Amniotic epithelial cell (primary cell): ENCODE measurements at places on chromosomes 4 and X.

DNA sequence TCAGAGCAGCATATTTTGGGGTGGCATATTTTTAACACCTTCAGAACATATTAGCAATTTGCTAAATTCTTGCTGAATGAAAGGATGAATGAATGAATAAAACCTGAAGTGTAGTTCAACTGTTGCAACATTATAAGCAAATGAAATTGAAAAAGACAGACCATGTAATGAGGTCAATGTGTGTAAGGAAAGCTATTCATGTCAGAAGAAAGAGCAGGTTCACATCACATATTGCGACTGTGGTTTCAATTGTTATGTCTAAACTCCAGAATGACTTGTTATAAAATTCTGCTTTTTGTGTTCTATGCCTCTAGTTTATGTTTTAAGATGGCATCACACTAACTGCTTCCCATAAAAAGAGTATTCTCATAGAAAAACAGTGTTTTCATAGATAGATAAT, 32.9 kb upstream of the DSPP start:
- DNase-seq: peak; percentile 7

- DNase-seq: no peak
These were observed 212.5 kb downstream of the SPATA18 start for GRCh38 chr4:52263607-52264006.

- peak; percentile 33 for DNase-seq
These were observed 111.1 kb downstream of the RTL3 start for GRCh38 chrX:78548012-78548411.

GRCh38 chrX:119693996-119694451, 1.1 kb upstream of the SEPTIN6 start:
- DNase-seq: no peak

DNA sequence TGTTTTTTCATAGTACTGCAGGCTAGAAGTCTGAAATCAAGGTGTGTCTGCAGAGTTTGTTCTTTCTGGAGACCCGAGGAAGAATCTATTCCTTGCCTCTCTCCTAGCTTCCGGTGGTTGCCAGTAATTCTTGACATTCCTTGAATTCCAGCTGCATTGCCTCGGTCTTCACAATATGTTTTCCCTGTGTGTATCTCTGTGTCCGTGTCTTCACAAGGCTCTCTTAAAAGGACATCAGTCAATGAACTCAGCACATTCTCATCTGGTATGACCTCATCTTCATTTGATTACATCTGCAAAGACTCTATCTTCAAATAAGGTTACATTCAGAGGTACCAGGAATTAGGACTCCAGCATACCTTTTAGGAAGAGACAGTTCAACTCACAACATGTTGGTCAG, 163.4 kb downstream of the BANK1 start:
- peak; percentile 79 for DNase-seq

GRCh38 chrX:122154019-122154418, 1030.1 kb upstream of the GRIA3 start:
- DNase-seq: no peak

GRCh38 chrX:110003167-110004156, 548 bp downstream of the TMEM164 start:
- DNase-seq: no peak

DNA sequence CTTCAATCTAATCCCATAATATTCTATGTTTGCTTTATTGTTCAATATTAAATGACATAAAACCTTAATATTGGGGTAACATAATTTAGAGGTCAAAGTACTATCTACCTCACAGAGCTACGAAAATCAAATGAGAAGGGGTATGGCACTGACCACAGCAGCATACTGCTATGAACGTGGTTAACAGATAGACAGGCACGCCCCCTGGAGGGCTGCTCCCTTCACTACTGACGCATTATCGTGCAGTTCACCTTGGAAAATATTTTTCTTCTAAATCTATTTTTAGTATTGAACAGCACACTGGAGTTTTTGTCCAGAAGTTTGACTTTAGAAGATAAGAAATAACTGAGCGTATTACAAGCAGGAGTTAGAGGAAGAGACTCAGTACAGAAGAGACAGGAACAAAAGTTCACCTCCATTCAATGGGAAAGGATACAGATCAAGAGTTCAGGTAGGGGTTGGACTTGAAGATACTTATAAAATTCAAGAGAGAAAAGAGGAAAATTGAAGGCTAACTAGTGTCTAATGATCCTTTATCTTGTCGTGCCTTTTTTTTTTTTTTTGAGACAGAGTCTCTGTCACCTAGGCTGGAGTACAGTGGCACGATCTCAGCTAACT, 22.7 kb downstream of the MAP9 start:
- peak; percentile 51 for DNase-seq

- DNase-seq: no peak
These were observed 407.9 kb upstream of the AADAT start for GRCh38 chr4:170497689-170498088.

DNA sequence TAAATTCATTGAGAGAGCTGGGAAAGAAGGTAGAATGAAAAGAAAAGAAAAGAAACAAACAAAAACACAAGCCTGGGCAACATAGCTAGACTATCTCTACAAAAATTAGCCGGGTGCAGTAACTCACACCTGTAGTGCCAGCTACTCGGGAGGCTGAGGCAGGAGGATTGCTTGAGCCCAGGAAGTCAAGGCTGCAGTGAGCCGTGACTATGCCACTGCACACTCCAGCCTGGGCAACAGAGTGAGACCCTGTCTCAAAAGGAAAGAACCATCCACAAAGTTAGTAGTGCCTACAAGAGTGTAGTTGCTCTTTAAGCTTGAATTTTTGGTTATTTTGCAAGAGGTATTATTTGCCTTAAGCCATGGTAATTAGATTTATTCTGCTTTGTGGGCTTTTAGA, 157.7 kb downstream of the CBR4 start:
- DNase-seq: no peak

GRCh38 chrX:8743126-8743732, 11.3 kb upstream of the ANOS1 start:
- peak; percentile 19 for DNase-seq

DNA sequence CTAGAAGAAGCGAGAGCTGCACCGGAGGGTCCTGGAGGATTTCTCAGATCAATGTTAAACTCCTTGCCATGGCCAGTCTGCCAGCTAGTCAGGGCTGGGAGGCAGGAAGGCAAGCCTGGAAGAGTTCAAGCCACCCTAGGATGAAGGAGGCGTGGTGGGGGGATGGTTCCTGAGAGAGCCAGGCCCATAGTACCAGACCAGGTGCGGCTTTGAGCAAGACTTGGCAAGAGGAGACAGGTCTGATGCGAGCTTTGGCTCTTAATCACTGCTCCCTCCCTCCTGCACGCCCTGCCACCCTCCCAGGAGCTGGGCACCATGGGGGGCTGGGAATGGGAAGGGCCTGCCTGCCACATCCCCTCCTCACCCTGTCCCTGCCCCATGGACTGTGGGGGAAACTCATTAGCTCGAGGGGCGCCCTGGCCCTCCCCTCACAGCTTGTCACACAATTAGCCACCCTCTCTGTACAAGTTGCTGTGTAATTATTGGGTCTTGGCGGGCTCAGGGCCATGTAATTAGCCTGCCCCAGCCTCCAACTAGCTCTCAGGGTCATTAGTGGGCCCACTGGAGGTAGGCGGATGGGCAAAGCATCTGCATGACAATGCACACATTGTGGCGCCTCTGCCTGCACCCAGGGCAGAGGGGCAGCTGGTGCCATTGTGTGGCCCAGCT, 50.3 kb downstream of the EFNB1 start:
- DNase-seq: no peak

- DNase-seq: peak; percentile 31
These were observed 18.0 kb downstream of the GABRB1 start for GRCh38 chr4:47049347-47049746.

- DNase-seq: peak; percentile 69
These were observed 360.0 kb downstream of the CHIC1 start for GRCh38 chrX:73922856-73923455.

DNA sequence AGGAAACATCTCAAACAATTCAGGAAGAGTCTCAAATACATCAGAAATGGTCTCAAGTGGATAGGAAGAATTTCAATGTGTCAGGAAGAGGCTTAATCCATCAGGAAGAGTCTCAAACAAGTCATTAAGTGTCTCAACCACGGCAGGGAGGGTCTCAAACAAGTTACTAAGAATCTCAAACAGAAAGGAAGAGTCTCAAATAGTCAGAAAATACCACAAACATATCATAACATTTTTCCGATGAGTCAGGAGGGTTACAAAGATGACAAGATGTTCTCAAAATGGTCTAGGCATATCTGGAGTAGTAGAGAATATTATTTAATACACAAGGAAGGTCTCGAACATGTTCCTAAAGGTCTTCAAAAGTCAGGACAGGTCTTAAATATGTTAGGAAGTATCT, 109.3 kb upstream of the USP9X start:
- peak; percentile 27 for DNase-seq

DNA sequence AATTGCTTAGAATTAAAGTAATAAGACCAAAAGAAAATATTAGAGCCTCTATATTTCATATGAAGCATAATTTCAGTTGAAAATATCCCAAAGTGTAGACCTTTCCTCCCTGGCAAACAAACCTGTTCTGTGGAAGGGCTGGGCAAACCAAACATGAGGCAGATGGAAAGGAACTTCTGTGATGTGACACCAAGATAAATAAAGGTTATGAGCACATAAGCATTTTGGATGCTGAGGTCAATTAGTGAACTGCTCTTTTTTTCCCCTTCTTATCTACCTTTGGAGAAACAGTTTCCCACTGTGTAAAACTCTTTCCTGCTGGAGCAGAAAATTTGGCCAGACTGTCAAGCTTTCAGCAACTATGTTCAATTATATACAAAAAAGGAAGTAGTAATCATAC, 109.6 kb upstream of the STIM2 start:
- no peak for DNase-seq

- DNase-seq: peak; percentile 42
These were observed 56.6 kb downstream of the GPR143 start for GRCh38 chrX:9708923-9709553.

- DNase-seq: no peak
These were observed 330.8 kb upstream of the DKK2 start for GRCh38 chr4:107366900-107367299.

DNA sequence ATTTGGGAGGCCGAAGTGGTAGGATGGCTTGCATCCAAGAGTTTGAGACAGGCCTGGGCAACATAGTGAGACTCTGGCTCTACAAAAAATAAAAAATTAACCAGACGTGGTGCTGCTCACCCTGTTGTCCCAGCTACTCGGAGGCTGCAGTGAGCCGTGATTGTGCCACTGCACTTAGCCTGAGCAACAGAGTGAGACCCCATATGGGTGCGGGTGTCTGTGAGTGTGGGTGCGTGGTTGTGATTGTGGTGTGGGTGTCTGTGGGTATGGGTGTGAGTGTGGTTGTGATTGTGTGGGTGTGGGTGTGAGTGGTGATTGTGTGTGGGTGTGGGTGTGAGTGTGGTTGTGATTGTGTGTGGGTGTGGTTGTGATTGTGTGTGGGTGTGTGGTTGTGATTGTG, 114.6 kb downstream of the UBE2K start:
- peak; percentile 19 for DNase-seq

GRCh38 chr4:5654791-5655190, 53.6 kb downstream of the EVC2 start:
- DNase-seq: no peak

GRCh38 chr4:184328022-184328736, 110.5 kb upstream of the ENPP6 start:
- no peak for DNase-seq

- DNase-seq: peak; percentile 31
These were observed 18.7 kb upstream of the CCNI start for GRCh38 chr4:77094496-77094895.

DNA sequence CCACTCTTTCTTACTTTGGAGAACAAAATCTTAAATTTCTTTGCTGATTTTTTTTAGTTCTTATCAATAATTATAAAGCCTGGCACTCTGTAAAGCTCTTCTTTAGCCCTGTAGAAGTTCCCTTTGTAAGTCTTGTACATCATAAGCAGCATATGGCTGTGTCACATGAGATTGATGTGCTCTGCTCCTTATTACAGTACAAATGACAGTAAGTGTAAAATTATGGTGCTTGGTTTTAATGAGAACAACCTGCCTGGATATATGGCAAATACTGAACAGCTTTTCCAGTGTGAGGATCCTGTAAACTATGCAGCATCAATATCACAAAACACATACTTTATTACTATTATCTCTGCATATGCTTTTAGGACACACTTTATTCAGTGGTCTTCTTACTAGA, 145.9 kb upstream of the GNPDA2 start:
- no peak for DNase-seq
